Suprapubic skin (tissue), 4 donors: ENCODE measurements at places on chromosomes 11 and 22. TPM values are rescaled to one million over a fixed set of nuclear protein-coding genes. Genes with fewer than 3 reads are reported as not detected.

GRCh38 chr11:108115500-108116140 is 5.7 kb upstream of the ACAT1 start:
- H3K4me1 ChIP-seq = peaks cover 12% of the 10 kb centered on the region
- H3K4me3 ChIP-seq = no peak overlapping the region
- no peaks in the 10 kb centered on the region for H3K27me3 ChIP-seq
- H3K36me3 ChIP-seq = peaks cover under 1% of the 10 kb centered on the region

DNA sequence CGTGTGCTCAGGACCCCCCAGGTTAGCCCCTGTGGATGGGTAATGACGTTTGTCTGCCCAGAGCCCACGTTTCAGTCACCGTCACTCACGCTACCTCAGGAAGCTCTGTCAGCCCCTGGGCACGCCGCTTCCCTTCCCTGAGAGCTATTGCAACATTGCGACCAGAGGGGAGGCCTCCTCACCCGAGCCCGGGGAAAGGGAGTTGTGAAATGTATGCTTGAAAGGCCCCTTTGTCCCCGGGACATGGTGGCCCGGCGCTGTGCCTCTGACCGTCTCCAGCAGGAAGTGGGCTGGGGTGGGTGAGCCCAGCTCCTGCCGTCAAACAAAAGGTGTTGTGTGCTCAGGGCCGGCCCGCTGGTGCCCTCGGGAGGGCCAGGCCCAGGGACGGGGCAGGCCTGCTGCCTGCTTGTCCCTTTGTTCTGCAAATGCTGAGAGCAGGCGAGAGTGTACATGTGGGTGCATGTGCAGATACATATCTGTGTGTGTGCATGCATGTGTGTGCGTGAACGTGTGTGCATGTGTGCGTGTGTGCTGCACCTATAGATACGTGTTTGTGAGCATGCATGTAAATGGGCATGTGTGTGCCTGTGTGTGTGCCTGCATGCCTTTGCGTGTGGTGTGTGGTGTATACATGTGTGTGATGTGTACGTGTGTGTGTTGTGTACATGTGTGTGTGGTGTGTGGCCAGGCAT is 1125.0 kb downstream of the BRD1 start:
- no peak for DNase-seq
- no peaks in the 10 kb centered on the region for H3K27me3 ChIP-seq
- H3K4me3 ChIP-seq = no peak overlapping the region
- no peaks in the 10 kb centered on the region for H3K36me3 ChIP-seq
- H3K27ac ChIP-seq = peak overlapping the region; percentile 46

The KCNJ1 gene
- 0.18 TPM for total RNA-seq

The ZNF214 gene
- 0.53 TPM for total RNA-seq

The HEPACAM gene
- total RNA-seq = 1.4 TPM

The DDIAS gene
- total RNA-seq = 5.1 TPM
